Renal pelvis (tissue), 12 donors: ENCODE measurements at places on chromosomes 1 and 21. TPM values are rescaled to one million over a fixed set of nuclear protein-coding genes. Genes with fewer than 3 reads are reported as not detected.

- DNase-seq = no peak
Measured at GRCh38 chr1:160211046-160211790, 6.0 kb downstream of the PEA15 start.

DNA sequence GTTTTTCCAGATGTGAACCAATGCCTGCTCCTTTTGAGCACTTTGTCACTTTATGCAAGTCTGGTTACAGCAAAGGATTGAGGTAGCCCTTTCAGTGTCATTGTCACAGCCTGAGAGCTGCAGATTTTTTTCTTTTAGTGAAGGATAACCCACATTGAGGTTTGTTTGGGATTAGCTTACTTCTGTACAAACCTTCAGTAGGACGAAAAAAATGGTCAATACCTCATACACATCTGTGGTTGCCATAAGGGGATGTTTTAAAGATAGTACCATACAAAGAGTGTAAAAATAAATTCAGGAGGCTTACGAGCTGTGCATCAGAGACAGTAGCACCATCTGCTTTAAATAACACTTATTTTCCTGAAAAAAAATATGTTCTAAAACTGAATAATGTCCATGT, 566.0 kb downstream of the AJAP1 start:
- no peak for DNase-seq

DNA sequence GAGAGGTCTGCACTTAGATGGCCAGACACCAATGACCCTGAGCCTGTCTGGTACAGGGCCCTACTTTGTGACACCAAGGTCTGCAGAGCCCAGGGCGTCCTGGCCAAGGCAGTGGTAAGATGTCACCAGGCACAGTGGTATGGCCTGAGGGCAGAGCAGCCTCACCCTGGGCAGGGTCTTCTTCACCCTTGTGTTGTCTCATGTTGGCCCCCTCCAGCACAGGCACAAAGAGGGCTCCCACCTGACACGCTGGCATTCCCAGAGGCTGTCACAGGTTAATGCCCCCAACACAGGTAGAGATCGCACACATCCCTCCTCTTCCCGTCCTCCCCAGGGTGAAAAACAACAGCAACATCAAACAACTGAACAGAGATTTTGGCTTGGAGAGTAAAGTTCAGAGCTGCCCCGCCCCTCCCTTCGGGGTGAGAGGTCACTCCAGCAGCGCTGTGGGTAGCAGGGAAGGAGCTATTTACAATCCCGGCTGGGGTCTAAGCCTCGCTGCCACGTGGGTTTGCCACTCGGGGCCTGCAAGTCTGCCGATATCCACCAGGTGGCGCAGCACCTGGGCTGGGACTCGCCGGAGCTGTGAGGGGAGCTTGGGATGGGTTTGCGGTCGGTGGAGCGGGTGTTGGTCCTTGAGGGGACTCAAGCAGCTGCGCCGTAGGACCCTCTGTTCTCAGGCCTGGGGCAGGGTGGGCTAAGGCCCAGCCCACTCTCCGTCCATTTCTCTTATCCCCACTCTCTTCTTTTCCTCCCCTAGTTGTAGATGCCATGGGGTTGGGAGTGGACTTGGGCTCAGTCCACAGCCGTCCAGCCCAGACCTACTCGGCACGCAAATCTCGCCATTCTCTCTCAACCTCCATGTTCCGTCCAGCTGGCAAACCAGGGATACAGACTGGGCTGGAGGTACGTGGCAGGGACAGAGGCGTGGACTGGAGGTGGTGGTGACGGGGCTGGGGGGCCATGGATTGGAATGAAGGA, 12.7 kb downstream of the EFNA3 start:
- DNase-seq = no peak

GRCh38 chr1:118123116-118123839, 61.8 kb downstream of the SPAG17 start:
- DNase-seq = no peak

DNA sequence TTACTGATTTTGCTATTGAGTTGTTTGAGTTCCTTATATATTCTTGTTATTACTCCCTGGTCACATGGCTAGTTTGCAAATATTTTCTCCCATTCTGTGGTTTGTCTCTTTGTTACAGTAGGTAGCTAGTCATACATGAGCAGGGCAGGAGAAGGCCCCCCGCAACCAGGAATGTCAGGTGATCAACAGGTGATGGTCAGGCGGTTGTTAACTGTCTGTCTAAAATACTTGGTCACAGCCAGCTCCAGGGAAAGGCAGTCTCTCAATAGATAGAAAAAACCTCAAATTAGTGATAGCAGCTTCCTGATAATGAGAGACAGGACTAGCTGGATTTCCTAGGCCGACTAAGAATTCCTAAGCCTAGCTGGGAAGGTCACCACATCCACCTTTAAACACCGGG, 217.9 kb downstream of the RHOU start:
- no peak for DNase-seq

- no peak for DNase-seq
Measured at GRCh38 chr1:154712166-154712810, 104.3 kb upstream of the ADAR start.

GRCh38 chr1:211591980-211592493, 13.1 kb upstream of the SLC30A1 start:
- no peak for DNase-seq

- no peak for DNase-seq
Measured at GRCh38 chr1:207001492-207002245, 30.9 kb downstream of the C1orf116 start.

GRCh38 chr1:114428083-114428754, 82.8 kb downstream of the TRIM33 start:
- no peak for DNase-seq

GRCh38 chr1:184283999-184284398, 102.8 kb upstream of the C1orf21 start:
- DNase-seq = no peak

DNA sequence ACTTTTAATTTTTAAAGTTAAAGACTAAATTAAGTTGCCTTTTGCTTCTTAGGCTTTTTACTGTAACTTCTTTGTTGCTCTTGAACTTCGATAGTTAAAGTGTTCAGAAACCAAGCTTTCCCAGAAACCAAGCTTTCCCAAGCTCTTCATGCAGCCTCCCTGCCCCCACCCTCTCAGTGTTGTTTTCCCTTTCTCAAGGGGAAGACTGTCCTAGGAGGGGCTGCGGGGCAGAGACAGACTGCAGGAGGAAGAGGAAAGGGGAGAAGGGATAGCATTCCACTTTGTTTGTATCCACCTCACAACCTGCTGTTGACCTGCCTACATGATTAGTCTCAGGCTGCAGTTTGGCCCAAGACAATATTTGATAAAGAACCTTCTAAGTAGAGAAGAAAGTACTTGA, 39.0 kb upstream of the DIPK1A start:
- DNase-seq = no peak

DNA sequence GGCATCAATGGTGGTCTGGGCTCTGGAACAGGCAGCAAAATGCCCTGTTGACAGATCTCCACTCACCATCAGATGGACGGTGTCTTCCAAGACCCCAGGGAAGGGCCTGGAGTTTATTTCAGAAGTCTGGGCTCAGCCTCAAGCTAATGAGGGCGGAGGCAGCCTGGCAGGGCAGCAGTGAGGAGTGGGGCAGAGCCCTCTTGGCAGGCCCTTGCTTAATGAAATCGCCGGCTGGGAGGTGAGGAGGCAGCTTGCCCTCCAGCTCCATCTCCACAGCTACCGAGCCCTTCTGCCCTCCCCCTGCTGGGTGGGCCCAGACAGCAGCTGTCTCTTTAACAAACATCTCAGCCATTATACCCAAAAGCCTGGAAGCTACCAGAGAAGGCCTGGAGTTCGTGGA, 22.0 kb upstream of the GRIK3 start:
- no peak for DNase-seq

DNA sequence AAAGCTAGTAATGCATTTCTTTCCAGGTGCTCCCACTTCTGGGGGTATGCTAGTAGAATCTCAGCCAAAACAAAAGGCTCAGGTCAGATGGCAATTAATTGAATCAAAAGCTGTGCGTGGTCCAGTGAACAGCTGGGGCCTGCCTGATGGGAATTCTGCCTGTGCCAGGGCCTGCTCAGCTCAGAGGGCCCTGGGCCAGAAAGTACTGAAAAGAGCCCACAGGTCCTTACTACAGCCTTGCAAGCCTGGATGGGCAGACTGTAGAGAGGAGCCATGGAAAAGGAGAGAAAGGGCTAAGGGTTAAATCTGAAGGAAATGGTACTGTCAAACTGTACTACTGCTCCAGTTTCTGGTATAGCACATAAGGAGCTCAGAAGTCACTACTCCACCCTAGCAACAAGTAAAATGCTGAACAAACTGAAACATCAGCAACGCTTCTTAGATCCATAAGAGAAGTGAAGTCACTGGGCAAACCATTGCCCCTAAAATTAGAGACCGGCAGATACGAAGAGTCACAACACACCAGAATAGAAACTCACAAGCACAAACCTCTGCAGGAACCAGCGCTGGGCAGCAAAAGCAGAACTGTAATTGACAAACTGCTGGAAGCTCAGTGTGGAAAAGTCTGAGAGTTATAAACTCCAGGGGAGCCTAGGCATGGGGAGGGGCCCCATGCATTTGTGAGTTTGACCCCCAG, 121.1 kb upstream of the SYT6 start:
- no peak for DNase-seq

DNA sequence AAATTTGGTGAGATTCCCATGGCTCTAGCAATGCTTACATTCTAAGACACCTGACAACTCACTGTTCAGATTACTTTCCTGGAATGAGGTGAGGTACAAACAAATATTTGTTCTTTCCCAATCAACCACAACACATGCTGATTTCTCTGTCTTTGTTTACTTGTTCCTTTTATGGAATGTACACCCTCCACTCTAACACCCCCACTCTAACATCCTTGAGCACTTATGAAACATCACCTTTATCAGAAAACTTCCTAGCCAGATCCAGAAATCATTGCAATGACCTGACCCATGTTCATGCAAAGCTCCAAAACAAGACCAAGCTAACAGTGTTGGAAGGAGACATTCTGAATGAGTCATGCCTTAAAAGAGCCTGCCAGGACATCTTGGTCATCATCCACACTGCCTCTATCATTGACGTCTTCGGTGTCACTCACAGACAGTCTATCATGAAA, 35.5 kb downstream of the HSD3B1 start:
- no peak for DNase-seq

DNA sequence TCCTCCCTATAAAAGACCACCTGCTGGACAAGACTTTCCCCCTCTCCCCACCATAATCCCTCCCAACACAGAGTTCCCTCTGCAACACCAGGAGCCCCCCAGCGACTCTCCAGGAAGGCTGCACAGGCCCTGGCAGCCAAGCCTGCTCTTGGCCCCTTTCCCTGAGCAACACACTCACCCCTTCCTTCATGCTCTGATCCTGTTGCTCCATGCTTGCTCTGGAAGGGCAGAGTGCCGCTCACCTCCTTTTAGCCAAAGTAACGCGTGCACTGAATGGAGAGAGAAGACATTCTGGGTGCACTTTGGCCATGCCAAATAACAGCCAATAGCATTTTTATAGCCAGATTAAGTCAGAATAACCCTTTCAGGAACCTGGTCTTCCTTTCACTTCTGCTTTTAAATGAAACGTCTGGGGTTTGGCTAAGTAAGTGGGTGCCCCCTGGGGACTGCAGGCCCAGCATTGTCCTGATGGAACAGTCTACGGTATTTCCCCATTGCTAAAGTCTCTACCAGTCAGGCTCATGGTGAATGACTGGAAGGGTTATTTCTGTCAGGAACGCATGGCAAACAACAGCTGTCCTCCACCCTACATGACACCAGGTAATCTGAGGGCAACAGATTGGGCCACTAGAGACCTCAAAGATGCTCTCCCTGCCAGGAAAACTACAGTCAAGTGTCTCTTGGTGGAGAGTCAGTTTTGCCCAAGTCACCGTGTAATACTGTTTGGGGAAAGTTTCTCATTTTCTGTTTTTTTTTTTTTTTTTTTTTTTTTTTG, at the start of gene SLC2A5:
Gene SLC2A5, minus strand, starts transcription at position 310 of the 775 bp plus-strand sequence. Its CDS starts 99 bp downstream, at position 211.
- DNase-seq = no peak

DNA sequence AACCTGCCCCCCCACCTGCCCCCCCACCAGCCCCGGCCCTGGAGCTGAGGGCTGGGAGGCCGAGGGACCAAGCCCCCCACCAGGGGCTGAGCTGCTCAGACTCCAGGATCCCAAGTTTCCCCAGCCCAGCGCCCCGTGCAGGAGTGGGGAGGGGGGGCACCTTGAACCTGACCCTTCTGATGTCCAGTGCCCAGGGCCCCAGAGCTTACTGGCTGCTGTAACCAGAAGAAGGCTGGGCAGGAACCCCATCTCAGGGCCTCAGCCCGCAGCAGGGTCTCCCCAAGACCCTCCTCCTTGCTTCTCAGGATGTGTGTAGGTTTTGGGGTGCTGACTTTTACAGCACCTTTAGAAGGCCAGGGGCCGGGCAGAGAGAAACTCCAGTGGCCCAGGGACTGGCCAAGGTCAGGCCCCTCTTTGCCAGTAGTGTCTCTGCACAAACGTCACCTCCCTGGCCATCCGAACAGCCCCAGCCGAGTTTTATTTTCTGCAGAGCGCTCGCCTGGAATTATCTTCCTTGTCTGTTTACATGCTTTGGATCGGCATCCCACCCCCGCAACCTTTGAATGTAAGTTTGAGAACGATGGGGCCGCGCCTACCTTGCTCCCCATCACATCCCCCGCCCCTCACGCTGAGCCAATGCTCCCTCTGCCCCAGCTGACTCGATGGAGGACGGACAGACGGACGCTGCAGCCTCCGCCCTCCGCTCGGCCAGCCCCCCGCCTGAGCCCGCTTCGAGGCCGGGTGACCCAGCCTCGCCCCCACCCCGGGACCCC, 70.1 kb upstream of the CASZ1 start:
- DNase-seq = no peak

GRCh38 chr1:95679262-95679661, 445.3 kb downstream of the RWDD3 start:
- DNase-seq = no peak

- DNase-seq = no peak
Measured at GRCh38 chr1:201354901-201355295, 22.6 kb downstream of the TNNT2 start.

DNA sequence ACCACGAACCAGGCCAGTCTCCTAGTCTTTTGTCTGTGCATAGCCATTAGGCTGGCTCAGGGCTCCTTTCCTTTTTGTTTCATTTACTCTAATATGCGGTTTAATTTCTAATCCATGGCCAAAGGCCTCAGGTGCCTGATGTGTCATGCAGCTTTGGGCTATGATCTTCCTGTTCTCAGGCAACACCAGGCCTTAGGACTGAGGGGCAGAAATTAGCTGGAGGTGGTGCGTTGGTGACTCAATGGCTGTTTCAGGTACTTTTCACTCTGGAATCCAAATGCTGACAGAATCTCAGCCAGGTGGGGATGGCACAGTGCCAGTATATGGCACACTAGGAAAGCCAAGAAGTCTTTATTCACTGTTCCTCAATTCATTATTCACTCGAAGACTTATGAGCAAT, 105.3 kb downstream of the CACNA1E start:
- DNase-seq = no peak

- DNase-seq = no peak
Measured at GRCh38 chr1:110607536-110608230, 1.5 kb upstream of the KCNA2 start.

GRCh38 chr1:29240986-29241385, 4.7 kb downstream of the PTPRU start:
- no peak for DNase-seq

- no peak for DNase-seq
Measured at GRCh38 chr21:41953249-41953830, 478 bp downstream of the C2CD2 start.

ANXA9 gene
- polyA plus RNA-seq = 23.1 TPM

FGR gene
- polyA plus RNA-seq = 1.5 TPM

OR2L3 gene
- not detected for polyA plus RNA-seq

LCA5L gene
- polyA plus RNA-seq = 5.0 TPM

ATP1A4 gene
- polyA plus RNA-seq = 0.80 TPM

INKA2 gene
- 2.4 TPM for polyA plus RNA-seq

AHCTF1 gene
- polyA plus RNA-seq = 46.4 TPM

FHAD1 gene
- polyA plus RNA-seq = 4.7 TPM
